ENCODE measurements at places on chromosomes 12 and 14. TPM values are rescaled to one million over a fixed set of nuclear protein-coding genes. Genes with fewer than 3 reads are reported as not detected.

CYP46A1 gene
- 0.10 TPM for total RNA-seq

ARID4A gene
- 90.0 TPM for total RNA-seq

PLEKHH1 gene
- 0.15 TPM for total RNA-seq

DHH gene
- 0.36 TPM for total RNA-seq

SLC7A8 gene
- total RNA-seq, result 1.1 TPM

FAM181A gene
- not detected for total RNA-seq

SLC10A1 gene
- total RNA-seq, result not detected
